ENCODE measurements at places on chromosomes 4 and X.

- no peak for DNase-seq
Observed at GRCh38 chr4:82429728-82430192, 502 bp downstream of the HNRNPDL start.

GRCh38 chrX:1667566-1667965 is 52.7 kb downstream of the ASMT start:
- DNase-seq, result no peak

DNA sequence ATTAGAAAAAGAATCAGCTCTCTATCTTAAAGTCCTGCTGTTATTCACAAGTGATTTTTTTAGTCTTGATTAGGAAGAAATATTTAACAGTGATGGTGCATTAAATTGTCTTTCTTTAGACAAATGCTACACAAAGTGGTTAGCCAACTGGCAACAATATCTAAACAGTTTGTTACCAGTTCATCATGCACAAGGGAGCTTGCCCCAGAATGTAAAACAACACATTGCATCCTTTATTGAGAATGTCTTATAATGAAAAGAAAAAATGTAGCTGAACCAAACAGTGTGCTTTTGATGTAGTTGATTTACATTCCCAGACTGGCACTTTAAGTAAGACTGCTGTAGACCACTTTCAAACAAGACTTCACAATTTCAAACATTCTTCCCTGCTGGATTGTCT is 34.1 kb upstream of the NAA11 start:
- no peak for DNase-seq

DNA sequence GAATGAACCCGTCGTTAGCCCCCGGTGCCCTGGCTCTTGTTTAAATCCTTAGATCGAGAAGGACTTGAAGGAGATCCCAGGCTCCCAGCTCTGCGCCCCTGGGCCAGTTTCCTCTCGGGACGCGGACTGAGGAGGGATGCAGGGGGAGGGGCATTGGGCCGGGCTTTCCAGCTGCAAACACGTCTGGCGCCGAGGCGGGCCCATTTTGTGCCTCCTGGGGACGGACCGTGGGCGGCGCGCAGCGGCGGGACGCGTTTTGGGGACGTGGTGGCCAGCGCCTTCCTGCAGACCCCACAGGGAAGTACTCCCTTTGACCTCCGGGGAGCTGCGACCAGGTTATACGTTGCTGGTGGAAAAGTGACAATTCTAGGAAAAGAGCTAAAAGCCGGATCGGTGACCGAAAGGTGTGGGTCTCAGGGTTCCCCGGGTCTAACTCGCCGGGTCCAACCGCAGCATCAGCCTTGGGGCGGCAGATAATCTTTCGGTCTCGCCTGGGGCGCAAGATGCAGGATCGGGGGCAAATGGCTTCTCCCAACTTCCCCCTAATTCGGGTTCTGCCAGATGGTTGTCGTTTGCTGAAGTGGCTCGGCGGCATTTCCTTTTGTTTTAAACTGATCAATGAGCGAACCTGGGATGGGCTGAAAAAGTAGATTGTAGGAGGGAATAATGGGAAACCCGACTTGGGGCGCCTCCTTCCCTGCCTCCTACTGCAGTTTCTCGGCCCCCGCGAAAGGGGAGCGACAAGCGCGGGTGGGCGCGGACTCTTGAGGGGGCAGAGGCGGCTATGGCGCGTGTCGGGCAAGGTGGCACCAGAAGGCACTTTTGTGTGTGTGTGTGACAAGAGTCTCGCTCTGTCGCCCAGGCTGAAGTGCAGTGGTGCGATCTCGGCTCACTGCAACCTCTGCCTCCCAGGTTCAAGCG is 2.9 kb downstream of the PDGFRA start:
- no peak for DNase-seq

DNA sequence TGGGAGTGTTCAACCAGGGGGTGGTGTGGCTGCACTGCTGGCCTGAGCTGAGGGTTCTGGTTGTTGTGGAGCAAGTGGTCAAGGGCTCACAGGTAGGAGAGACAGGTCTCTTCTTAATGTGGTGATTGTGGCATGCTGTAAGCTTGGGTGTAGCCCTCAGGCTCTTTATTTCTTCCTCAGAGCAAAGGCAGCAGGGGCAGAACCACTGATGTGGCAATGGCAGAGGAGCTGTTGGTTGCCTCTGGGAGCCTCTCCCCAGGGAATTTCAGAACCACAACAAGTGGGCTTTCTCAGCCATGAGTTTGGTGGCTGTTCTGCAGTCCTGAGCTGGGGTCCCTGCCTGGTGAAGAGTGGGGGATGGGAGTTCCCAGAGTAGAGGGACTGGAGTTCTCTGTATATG is 1017.2 kb downstream of the SH3BGRL start:
- no peak for DNase-seq

- DNase-seq, result peak; percentile 0
Observed at GRCh38 chrX:24619647-24620046, 27.5 kb downstream of the PCYT1B start.

DNA sequence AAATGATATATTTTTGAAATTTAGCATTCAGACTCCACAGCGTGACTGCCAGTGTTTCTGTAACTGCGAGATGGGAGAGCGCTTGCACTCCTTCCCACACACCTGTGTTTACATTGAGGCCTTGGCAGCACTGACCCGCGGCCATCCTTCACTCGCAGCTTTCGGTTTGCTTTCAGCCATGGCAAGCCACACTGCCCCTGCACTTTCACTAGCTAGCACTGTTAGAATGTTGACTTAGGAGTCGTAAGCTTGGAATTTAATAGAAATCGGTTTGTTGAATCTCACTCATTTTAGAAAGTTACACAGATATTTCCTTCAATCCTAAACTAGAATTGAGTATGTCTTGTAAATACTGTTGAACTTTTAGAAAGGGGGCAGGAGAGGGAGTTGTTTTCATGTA is 136.2 kb downstream of the CFAP299 start:
- peak; percentile 20 for DNase-seq
